Natural killer cell treated with Interleukin-12 subunit alpha and Interleukin-12 subunit beta and Interleukin-15 and Interleukin-18, amount 100 ng/mL, for 72 hours (primary cell): ENCODE measurements at places on chromosomes 13 and 19. TPM values are rescaled to one million over a fixed set of nuclear protein-coding genes. Genes with fewer than 3 reads are reported as not detected.
A peak's percentile ranks its signal among the peaks of the same experiment; 100 is the strongest.

GRCh38 chr19:35596366-35596999 is 10.5 kb downstream of the PMIS2 start:
- peak overlapping the region; percentile 76 for H3K27ac ChIP-seq
- peaks cover 20% of the 10 kb centered on the region for H3K27me3 ChIP-seq
- peaks cover 8% of the 10 kb centered on the region for H3K4me1 ChIP-seq
- no peak overlapping the region for H3K4me3 ChIP-seq
- H3K36me3 ChIP-seq: no peaks in the 10 kb centered on the region

DNA sequence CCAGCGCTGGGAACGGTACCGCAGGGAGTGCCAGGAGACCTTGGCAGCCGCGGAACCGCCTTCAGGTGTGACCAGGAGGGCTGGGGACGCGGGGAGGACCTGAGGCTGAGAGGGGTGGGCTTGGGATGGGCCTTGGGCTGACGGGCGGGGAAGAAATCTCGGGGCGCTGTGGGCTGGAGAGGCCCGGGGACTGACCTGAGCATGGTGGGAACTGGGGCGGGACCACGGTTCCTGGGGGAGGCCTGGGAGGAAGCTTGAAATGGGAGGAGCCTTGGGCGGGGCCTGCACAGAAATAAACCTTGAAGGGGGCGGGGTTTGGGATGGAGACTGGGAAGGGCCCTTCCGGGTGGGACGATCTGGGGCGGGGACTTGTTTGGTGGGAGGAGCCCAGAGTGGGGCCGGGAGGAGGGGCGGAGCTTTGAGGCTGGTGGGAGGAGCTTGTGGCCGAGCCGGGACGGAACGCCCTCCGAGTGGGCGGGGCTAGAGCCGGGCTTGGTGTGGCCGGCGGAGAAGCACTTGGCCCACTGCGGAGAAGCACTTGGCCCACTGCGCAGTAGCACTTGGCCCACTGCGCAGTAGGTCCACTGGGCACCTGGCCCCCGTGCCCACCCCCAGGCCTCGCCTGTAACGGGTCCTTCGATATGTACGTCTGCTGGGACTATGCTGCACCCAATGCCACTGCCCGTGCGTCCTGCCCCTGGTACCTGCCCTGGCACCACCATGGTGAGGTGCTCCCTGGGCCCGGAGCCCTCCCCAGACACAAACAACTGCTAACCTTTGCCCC is 2.8 kb downstream of the GIPR start:
- DNase-seq: peak; percentile 89
- peaks cover 35% of the 10 kb centered on the region for H3K4me1 ChIP-seq
- H3K36me3 ChIP-seq: peaks cover 4% of the 10 kb centered on the region
- no peaks in the 10 kb centered on the region for H3K27me3 ChIP-seq
- peak overlapping the region; percentile 89 for H3K27ac ChIP-seq

The EIF3K gene
- 286 TPM for total RNA-seq

DNA sequence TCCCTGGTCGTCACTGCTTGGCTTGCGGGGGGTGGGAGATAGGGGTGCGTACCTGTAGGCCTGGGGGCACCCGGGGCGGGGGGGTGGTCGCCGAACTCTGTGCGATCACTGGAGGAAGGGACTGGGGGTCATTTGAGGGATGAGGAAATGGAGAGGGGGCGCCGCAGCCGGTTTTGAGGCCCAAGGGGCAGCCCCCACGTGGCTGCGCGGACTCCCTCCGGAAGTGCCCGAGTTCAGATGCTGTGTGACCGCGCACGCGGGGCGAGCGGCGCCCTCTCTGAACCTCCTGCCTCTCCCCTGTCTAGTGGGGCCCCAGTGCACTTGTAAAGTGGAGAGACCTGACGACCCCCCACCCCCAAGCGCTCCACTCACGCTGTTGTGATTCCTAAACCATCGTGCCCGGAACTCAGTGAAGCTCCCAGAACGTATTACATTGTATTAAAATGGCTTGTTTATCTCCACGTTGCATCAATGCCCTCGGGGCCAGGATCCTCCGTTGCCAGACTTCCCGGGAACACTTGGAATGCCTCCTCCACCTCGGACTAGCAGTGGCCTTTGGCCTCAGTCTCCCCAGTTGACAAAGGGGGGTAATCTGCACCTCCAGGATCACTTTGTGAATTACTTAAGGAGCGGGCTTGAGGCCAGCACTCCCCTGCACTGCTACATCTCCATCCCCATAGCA is 3.0 kb upstream of the NANOS3 start:
- DNase-seq: no peak
- no peaks in the 10 kb centered on the region for H3K36me3 ChIP-seq

GRCh38 chr13:46341112-46341711 is 45.8 kb downstream of the RUBCNL start:
- peaks cover 12% of the 10 kb centered on the region for H3K36me3 ChIP-seq
- H3K27ac ChIP-seq: peak overlapping the region; percentile 91
- DNase-seq: peak; percentile 68

- H3K4me1 ChIP-seq: peaks cover 2% of the 10 kb centered on the region
- peaks cover 7% of the 10 kb centered on the region for H3K36me3 ChIP-seq
- no peaks in the 10 kb centered on the region for H3K27me3 ChIP-seq
- DNase-seq: no peak
- H3K4me3 ChIP-seq: no peak overlapping the region
These were observed 64.1 kb downstream of the TPT1 start for GRCh38 chr13:45276913-45277312.

The CILP2 gene
- 0.21 TPM for total RNA-seq

The AMER2 gene
- total RNA-seq: not detected

The LGALS7B gene
- not detected for total RNA-seq

- H3K27ac ChIP-seq: peak overlapping the region; percentile 47
- peaks cover 8% of the 10 kb centered on the region for H3K36me3 ChIP-seq
- H3K4me1 ChIP-seq: peaks cover 13% of the 10 kb centered on the region
- peaks cover 11% of the 10 kb centered on the region for H3K27me3 ChIP-seq
- H3K4me3 ChIP-seq: peak overlapping the region; percentile 76
These were observed 749 bp upstream of the CPT1C start for GRCh38 chr19:49690079-49690655.

- H3K36me3 ChIP-seq: no peaks in the 10 kb centered on the region
- H3K4me3 ChIP-seq: peak overlapping the region; percentile 66
- H3K4me1 ChIP-seq: peaks cover 25% of the 10 kb centered on the region
- H3K27ac ChIP-seq: peak overlapping the region; percentile 71
- peak; percentile 65 for DNase-seq
- H3K27me3 ChIP-seq: peaks cover 20% of the 10 kb centered on the region
These were observed 32.9 kb upstream of the SACS start for GRCh38 chr13:23466144-23467002.

GRCh38 chr13:41085961-41086585 is 24.8 kb downstream of the WBP4 start:
- H3K27ac ChIP-seq: no peak overlapping the region
- no peaks in the 10 kb centered on the region for H3K27me3 ChIP-seq
- H3K36me3 ChIP-seq: peaks cover 11% of the 10 kb centered on the region
- no peak overlapping the region for H3K4me3 ChIP-seq

- no peaks in the 10 kb centered on the region for H3K36me3 ChIP-seq
- H3K27ac ChIP-seq: no peak overlapping the region
- peaks cover 5% of the 10 kb centered on the region for H3K4me1 ChIP-seq
These were observed 25.7 kb downstream of the ARL11 start for GRCh38 chr13:49654011-49654410.

The ACP7 gene
- not detected for total RNA-seq
